ENCODE measurements at places on chromosomes 12 and 14. TPM values are rescaled to one million over a fixed set of nuclear protein-coding genes. Genes with fewer than 3 reads are reported as not detected.

DTX1 gene
- total RNA-seq: 34.9 TPM

SLCO1B3 gene
- total RNA-seq: not detected

TAS2R14 gene
- total RNA-seq: 9.8 TPM

SLC6A15 gene
- total RNA-seq: 56.8 TPM

OR4E2 gene
- total RNA-seq: not detected

MRPS35 gene
- total RNA-seq: 51.1 TPM

SLC39A9 gene
- total RNA-seq: 66.6 TPM

EML5 gene
- 20.7 TPM for total RNA-seq

EGLN3 gene
- total RNA-seq: 9.6 TPM

KRT74 gene
- total RNA-seq: not detected

COA8 gene
- total RNA-seq: 26.8 TPM

EIF2B1 gene
- total RNA-seq: 31.2 TPM

IKBIP gene
- total RNA-seq: 8.6 TPM

TMEM30B gene
- 0.49 TPM for total RNA-seq

SSTR1 gene
- 12.0 TPM for total RNA-seq

CCDC198 gene
- not detected for total RNA-seq

MFAP5 gene
- 1.7 TPM for total RNA-seq

SLC35F4 gene
- total RNA-seq: 1.2 TPM

CBLN3 gene
- 0.25 TPM for total RNA-seq

EFCAB11 gene
- total RNA-seq: 3.0 TPM

FIGNL2 gene
- total RNA-seq: 0.25 TPM

ARMH4 gene
- total RNA-seq: 75.0 TPM

ACADS gene
- total RNA-seq: 3.9 TPM

C12orf54 gene
- total RNA-seq: not detected

DEPDC4 gene
- total RNA-seq: 2.7 TPM

POLE2 gene
- total RNA-seq: 5.2 TPM

TAS2R7 gene
- total RNA-seq: not detected

CFAP54 gene
- 4.7 TPM for total RNA-seq

FAIM2 gene
- total RNA-seq: 24.6 TPM

SLC10A1 gene
- total RNA-seq: not detected

TAS2R50 gene
- total RNA-seq: 6.6 TPM

AQP6 gene
- total RNA-seq: 0.25 TPM

CLEC1B gene
- not detected for total RNA-seq

CALCOCO1 gene
- 53.1 TPM for total RNA-seq

CDKN3 gene
- total RNA-seq: 3.2 TPM

BCL11B gene
- 35.4 TPM for total RNA-seq

AQP2 gene
- not detected for total RNA-seq

SLC6A12 gene
- total RNA-seq: 11.1 TPM

ISM2 gene
- 0.49 TPM for total RNA-seq

FOXN4 gene
- 0.25 TPM for total RNA-seq

Measured in temporal lobe (tissue), 4 donors.